Ammon's horn (tissue), 1 donor: ENCODE measurements at places on chromosomes 1 and 21.

GRCh38 chr1:19798486-19799229 is 1.1 kb downstream of the TMCO4 start:
- no peak for DNase-seq

- DNase-seq = peak; percentile 21
These were observed 137.7 kb downstream of the COL11A1 start for GRCh38 chr1:102970496-102971078.

GRCh38 chr1:112579801-112580510 is 39.0 kb downstream of the ST7L start:
- no peak for DNase-seq

- DNase-seq = no peak
These were observed 159.4 kb downstream of the PLXNA2 start for GRCh38 chr1:208084764-208085163.

DNA sequence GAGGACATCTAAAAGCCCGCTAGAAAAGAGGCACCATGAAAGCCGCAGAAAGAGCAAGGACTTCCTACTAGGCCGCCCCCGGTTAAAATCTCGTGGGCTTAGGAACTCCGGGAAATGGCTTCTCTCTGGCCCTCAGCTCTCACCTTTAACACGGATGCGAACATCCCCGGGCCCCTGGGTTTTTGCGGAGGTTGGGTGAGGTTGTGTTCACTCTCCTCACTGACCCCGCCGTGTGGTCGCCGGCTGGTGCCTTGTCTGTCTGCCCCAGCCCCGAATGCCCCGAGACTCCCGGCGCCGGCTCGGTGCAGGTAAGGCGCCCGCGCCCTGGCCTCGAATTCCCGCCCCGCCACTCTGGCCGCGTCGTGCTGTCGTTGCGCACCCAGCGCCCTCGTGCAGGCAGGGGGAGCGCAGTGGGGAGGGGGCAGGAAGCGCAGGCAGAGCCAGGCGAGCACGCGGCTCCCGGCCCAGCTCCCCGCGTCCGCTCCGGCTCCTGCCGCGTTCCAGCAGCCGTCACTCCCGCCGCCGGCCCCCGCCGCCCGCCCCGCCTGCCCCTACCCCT is at the start of gene SHISAL2A:
Gene SHISAL2A, plus strand, starts transcription at position 437 of the 559 bp plus-strand sequence. CDS start 326 bp downstream, outside the sequence.
- peak; percentile 12 for DNase-seq

GRCh38 chr1:75342786-75343185 is 208.6 kb downstream of the LHX8 start:
- no peak for DNase-seq

DNA sequence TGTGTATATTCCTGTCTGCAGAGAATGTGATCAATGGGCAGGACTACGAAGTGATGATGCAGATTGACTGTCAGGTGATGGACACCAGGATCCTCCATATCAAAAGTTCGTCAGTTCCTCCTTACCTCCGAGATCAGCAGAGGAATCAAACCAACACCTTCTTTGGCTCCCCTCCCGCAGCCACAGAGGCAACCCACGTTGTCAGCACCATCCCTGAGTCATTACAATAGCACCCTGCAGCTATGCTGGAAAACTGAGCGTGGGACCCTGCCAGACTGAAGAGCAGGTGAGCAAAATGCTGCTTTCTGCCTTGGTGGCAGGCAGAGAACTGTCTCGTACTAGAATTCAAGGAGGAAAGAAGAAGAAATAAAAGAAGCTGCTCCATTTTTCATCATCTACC is 65.2 kb downstream of the OLFML2B start:
- peak; percentile 54 for DNase-seq

GRCh38 chr1:54977533-54978297 is 2.7 kb upstream of the TMEM61 start:
- no peak for DNase-seq

- peak; percentile 59 for DNase-seq
These were observed 3.9 kb downstream of the KPRP start for GRCh38 chr1:152761609-152762213.

DNA sequence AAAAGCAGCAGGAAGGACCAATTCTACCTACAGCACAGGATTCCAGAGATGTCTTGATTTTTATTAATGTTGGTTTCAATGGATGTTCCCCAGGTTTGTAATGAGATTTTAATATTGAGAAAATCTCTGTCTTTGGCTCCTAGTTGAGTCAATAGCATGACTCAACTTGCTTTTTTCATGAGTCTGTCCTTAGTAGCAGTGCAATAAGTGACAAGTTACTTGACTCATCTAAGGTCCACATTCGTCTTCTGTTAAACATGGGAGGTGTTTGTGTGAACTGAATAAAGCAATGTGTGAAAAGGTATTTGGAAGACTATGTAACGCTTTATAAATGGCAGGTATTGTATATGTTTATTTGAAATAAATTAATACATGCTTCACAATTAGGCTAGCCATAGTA is 645.0 kb upstream of the PTBP2 start:
- no peak for DNase-seq

DNA sequence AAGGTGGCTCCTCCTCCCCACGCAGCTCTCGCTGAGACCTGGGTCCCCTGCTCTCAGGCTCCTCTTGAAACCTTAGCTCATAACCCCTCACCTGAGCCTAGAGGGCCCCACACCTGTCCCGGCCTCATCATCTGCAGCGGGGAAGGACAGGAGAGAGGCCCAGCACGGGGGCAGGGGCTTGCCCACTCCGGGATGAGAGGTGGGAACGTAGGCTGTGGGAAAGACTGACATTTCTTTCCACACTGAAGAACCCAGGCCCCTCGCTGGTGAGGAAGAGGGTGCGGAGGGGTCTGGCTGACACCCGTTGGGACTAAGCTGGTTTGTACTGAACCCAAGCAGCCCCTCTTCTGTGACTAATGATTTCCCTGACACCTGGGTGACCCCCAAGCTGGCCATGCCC is 14.0 kb upstream of the NES start:
- no peak for DNase-seq

DNA sequence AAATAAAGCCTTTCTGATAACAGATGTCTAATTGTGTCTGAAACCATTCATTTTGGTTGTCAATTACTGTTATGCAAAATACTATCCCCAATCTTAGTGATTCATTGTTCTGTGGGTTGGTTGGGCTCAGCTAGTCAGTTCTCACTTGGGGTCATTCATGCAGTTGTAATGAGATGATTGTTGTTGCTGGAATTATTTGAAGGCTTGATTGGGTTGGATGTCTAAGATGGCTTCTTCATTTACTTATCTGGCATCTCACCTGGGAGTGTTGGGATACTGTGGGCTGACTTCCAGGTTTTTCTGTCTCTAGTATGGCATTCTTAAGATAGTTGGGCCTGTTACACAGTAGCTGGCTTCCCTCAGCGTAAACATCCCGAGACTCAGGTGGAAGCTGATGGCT is 217.8 kb upstream of the B3GALT2 start:
- no peak for DNase-seq

DNA sequence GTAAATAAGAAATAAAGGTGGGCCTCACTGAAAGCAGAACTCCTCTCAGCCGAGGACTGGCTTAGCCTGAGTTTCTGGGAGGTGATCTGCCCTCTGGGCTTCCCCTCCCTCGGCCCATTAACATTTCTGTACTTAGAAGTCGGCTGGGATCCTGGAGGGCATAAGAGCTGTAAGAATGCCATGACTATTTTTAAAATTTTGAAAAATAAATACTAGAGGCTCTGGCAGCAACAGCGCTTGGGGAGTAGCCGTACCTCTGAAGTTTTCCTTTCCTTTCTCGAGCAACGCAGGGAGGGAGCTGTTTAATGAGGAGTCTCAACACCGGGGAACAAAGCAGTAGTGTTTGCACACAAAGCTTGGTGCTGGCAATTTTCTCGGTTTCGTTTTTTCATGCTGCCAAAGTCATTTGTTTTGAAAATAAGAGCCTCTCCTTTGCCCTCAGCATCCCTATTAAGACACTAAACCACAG is 498.7 kb downstream of the SMYD3 start:
- peak; percentile 73 for DNase-seq

DNA sequence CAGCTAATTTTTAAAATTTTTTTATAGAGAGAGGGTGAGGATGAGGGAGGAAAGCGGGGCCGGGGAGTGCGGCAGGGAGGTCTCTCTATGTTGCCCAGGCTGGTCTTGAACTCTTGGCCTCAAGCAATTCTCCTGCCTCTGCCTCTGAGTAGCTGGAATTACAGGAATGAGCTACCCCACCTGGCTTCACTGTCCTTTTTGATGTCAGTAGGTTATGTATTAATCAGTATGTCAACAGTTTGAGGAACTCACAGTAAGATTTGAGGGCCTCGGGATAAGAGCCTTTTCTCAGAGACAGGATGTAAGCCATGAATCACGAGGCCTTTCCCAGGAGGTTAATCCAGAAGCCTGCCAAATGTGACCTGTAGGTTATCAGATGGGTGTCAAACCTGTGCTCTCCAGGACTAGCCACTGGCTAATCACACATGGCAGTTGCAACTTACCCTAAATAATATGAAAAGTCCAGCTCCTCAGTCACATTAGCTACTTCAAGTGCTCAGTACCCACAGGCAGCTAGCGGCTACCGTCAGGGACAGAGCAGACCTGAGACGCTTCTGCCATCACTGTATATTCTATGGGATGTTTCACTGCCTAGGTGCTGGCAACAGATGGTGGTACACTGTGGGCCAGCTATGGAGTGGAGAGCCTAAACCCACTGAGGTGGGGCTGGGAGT is 33.1 kb downstream of the TRIM67 start:
- DNase-seq = no peak

DNA sequence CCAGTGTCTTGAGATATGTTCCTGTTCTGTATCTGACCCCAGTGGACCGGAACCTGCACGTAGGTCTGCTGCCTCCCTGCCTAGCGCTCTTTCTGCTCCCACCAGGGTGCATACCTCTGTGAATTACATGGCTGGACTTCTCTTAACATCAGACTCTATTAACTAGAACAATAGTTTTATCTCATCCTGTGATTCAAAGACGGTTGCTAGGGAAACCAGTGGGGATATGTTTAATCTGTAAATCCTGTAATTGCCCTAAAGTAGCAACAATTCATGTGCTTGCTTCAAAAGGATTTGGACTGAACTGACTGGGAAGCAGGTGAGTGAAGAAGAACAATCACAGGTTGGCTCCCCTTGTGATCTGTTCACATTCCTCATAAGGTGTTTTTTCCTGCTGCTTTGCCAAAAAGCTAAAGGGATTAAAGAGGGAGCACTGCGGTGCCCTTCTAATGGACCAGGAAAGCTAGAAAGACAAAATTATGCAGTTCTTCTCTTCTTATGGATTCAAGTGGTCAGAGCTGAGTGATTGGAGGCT is 52.7 kb upstream of the DIRAS3 start:
- no peak for DNase-seq

- DNase-seq = no peak
These were observed 2249.1 kb downstream of the NCAM2 start for GRCh38 chr21:23247334-23247733.

DNA sequence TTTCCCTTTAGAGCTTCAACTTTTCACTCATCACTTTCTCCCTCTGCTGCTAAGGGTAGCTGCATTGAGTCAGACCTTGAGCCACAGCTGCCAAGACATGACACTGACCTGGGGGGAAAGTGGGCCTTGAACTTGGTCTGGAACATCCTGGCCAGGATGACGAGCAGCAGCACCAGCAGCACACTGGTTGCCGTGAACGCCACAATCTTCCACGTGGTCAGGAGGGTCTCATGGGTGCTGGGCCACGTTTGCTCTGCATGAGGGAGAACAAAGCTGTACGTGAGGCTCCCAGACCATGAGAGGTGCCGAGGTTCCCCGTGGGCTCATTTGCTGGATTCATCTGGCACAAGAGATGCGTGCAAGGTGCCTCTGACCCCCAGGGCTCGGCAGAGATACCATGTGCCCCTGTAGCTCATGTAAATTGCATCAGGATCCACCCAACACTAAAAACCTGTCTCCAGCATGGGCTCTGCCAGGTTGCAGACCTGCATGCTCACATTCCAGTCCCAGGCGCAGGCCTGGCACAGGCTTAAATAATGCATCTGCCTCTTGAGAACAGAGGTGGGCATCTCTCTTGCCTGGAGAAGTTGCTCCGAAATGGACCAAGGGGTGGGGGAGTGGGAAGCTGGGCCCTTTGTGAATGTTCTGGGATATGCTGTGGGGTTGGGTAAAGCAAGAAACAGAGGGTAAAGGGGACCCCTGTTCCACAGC is 84.6 kb upstream of the TLR5 start:
- DNase-seq = no peak

DNA sequence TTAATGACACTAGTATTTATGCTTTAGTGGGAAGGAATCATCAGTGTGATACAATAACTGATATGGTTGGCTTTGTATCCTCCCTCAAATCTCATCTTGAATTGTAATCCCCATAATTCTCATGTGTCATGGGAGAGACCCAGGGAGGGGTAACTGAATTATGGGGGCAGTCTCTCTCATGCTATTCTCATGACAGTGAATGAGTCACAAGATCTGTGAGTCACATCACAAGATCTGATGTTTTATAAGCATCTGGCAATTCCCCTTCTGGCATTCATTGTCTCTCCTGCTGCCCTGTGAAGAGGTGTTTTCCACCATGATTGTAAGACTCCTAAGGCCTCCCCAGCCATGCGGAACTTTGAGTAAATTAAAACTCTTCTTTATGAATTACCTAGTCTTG is 1760.3 kb downstream of the NCAM2 start:
- no peak for DNase-seq

DNA sequence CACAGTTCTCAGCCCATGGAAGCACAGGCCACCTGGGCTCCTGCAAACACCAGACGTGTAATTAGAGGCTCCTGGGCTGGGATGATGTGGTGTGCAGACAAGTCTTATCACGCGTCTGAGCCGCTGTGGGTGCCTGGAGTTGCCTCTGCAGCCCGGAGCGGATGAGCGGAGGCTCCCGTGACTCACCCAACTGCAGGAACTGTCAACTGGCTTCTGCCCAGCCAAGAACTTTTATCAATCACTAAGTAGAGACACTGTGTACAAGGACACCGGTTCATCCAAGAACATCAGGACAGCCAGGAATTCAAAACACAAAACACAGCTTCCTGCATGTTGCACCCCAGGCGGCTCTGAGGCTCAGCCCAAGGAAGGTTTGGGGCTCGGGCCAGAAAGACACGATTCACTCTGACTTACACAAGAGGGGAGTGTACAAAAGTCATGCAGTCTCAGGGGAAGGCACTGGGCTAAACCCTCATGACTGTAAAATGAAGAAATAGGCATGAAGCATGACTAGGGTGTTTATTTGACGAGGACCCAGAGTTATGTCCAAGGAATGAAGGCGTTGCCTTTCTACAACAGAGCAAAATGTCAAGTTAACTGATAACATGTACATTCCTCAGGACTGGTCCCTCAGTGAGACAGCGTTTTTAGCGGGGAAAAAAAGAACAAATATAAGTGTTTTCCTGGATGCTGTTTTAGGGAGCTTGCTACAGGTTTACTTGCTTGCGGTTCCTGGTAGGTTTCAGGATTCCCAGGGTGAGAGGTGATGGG is 21.1 kb downstream of the ERRFI1 start:
- peak; percentile 41 for DNase-seq

GRCh38 chr1:187264995-187265602 is 436.4 kb downstream of the PLA2G4A start:
- DNase-seq = peak; percentile 81

- DNase-seq = no peak
These were observed 35.1 kb downstream of the TNFSF18 start for GRCh38 chr1:173015629-173016028.

DNA sequence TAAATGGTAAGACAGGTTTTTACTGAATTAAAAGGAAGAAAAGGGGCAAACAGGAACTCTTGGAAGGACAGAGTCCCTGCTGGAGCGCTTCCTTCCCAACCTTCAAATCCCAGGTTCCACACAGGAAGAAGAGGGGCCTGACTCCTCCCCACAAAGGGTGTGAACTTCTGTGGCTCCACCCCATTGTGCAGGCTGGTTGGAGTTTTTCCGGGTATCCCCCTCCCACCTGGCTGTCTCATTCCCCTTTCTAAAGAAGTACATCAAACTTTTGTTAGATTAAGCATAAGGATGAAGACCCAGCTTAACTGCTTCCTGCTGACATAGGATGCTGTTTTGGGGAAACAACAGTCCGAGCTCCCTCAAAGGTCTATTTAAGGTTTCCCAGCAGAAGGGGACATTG is 187.7 kb downstream of the FCRL5 start:
- DNase-seq = no peak
